ENCODE measurements at places on chromosomes 7 and 10.

GRCh38 chr10:71815515-71816130 lies 35.4 kb downstream of the PSAP start:
- no peak for DNase-seq

DNA sequence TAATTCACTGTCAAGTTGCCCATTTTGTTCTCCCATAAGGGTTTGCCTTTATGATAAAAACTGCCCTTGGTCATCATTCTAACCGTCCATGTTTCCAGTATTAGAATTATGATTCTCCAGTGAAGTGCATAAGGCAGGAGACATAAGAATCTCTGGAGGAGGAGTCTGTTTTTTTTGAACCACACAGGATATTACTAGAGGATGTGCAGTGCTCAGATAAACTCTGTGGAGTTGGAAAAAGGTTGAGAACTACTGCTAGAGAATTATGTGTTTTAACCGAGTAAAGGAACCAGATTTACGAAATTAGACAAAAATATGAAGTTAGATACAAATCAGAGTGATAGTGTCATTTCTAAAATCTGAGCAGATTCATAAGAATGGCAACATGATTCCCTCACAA lies 40.5 kb downstream of the MDFIC start:
- DNase-seq = no peak

DNA sequence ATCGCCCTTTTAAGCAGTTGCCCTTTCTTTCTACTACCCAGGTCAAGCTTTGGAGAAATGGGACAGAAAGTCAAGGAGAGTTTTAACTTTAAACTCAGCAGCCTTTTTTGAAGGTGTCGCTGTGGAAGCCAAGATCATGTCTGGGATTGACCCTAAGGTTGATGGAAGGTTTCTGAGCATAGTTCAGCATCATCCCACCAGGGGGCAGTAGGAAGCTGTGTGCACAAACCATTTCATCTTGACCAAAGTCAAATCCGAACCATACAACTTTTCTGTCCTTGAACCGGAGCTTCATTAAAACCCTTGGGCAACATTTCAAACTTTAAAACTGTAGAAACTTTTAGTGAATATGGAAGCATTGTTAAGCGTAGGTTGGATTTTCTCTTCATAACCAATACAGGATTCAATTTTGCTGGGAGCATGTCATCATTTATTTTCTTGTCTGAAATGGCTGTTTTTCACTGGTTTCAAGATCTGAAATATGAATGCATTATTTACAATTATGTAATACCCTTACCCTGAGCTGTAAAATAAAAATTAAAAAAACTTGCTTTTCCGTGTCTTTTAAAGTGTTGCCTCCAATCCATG lies 214.4 kb upstream of the KIAA1217 start:
- no peak for DNase-seq

- DNase-seq = no peak
Observed at GRCh38 chr7:105016709-105017656, 3.0 kb downstream of the KMT2E start.

- no peak for DNase-seq
Observed at GRCh38 chr7:29214816-29215215, 20.2 kb downstream of the CHN2 start.

GRCh38 chr7:88344956-88345832 lies 38.5 kb upstream of the STEAP4 start:
- DNase-seq = no peak

- DNase-seq = no peak
Observed at GRCh38 chr7:74355091-74355490, 65.9 kb downstream of the CLIP2 start.

DNA sequence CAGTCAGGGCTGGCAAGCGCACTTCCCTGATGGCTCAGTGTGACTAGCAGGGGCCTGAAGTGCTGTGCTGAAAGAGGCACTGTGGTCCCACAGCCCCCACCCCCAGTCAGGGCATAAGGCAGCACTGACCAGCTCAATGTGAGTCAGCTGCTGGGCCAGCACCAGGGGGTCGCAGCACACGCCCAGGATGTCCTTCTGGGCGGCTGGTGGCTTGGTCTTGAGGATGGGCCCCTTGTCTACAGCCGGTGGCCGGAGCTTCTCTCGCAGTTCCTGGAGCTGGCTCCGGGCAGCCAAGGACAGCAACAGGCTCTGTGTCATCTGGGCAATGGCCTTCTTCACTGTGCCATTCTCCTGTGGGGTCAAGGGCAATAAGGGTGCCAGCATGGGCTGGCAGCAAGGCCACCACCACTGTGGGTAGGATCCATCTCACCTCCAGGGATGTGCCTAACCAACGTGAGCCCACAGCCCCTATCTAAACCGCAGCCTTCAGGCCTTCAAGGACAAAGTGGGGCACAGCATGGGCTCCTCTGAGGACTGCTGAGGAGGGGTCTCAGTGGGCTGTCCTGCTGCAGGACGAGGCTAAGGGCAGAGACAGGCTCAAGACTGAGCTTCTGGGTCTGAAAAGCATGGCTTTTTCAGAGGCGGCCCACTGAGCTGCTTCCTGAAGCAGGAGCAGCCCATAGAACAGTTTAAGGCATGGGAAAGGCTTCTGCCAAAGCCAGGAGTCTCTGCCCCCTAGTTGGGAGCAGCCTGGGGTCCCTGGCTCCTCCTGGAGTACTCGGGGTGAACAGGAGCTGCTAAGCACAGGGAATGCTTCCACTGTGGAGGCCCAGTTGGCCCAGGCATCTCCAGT lies 62.5 kb downstream of the CSGALNACT2 start:
- DNase-seq = no peak

DNA sequence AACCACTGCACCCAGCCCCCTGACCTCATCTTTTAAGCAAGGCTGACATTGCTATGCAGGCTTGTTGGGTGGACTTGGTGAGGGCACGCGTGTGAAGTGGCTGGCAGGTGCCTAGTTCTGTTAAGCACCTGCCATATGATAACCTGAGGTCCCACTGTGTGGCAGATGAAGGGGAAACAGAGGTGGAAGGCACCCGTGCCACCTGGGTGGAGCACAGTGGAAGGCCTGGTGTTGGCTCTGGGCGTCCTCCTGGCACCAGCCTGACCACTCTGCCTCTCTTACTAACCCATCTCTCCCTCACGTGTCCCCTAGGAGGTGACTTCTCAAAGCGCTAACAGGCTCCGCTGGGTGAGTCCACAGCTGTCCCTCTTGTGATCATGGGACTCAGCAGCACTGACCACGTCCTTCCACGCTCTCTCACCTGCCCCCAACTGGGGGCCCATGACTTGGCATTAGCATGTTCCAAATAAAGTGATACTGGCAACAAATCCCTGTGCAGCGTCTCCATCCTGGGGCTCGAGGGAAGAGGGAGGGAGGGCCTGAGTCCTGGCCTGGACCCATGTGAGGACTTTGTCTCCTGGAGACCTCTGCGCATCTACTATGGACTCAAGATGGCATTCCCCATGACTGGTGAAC lies 4.6 kb upstream of the ZNF862 start:
- DNase-seq = no peak

- no peak for DNase-seq
Observed at GRCh38 chr7:5462216-5462615, 38.6 kb upstream of the TNRC18 start.

- no peak for DNase-seq
Observed at GRCh38 chr7:12754179-12754578, 66.7 kb downstream of the ARL4A start.

DNA sequence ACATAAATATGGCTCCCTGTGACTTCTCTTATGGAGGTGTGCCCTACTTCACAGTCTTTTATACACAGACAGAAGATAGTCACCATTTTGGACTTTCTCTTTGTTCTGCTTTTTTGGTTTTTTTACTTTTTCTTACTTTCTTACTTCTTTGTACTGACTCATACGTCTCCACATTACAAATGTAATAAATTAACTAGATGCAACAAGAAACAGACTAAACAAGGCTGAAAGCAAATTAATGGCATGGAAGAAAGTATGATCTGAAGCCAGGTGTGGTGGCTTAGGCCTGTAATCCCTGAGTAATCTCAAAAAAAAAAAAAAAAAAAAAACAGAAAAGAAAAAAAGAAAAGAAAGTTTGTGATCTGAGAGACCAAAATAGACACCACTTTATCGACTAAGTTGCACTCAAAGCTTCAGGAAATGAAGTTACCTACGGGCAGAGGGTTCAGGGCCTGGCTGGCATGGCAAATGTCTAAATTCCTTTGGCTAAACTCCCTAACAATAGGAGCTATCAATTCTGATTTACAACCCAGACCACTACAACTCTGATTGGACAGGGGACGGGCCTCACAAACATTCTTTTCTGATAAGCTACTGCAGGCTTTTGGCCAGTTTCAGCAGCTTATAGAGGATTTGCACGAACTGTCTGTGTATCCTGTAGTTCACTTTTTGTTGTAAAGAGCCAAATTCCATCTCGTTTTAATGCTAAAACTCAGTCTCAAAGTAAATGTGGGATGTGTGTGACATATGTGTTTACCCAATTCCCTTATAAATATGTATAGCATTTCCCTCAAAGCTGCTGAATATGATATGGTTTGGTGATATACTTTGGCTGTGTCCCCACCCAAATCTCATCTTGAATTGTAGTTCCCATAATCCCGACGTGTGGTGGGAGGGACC lies 129.1 kb downstream of the SEPTIN14 start:
- DNase-seq = no peak

DNA sequence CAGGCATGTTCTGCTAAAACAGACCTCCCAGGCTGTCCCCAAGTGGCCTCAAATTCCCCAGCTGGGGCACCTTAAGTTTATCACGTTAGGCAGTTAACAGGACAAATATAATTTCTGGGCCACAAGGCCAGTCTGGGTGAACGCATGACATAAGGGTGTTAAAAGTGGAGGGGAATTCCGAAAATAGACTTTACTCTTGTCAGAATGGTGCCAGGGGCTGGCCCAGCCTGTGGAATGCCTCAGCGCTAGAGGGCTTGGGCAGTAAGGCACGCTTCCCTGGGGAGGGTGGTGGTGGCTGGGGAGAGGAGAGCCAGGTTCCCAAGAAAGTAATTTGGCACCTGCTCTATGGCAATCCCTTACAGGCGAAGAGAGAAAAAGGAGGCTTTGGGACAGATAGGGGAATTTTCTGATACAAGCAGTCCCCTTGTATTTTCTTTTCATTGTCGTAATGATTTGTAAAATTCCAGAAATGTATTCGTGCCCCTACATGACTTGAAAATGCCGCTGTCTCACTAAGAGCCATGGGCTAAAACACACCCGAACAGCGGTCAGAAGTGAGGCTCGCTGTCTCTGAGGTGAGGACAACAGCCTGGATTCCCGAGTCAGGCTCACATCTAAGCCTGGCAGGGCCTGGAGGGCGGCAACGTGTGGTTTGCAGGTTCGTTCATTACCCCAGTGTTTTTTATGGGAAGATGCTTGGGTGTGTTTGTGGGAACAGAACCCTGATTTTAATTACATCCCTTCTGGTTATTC lies 463.2 kb upstream of the GALNT17 start:
- DNase-seq = no peak

DNA sequence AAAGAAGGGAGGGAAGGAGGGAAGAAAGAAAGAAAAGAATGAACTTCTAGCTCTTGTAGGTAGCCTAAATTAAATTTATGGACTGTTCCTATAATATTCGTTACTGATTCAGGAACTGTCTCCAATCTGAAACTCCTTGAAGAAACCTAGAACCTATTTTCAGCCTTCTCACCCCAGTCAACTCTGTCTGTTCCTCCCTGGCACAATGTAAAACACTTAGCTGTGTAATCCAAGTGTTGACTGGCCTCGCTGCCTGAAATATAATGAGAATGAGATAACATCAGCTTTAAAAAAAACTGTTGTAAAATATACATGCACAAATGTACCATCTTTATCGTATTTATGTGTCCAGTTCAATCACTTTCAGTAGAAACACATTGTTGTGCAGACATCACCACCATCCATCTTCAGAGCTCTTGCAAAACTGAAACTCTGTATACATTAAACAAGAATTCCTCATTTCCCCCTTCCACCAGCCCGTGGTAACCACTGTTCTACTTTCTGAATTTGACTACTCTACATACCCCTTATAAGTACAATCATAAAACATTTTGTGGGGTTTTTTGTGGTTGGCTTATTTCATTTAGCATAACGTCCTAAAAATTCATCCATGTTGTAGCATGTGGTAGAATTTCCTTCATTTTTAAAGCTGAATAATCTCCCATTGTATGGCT lies 6.3 kb upstream of the C7orf33 start:
- no peak for DNase-seq

- no peak for DNase-seq
Observed at GRCh38 chr7:14020339-14020900, 31.0 kb upstream of the ETV1 start.

DNA sequence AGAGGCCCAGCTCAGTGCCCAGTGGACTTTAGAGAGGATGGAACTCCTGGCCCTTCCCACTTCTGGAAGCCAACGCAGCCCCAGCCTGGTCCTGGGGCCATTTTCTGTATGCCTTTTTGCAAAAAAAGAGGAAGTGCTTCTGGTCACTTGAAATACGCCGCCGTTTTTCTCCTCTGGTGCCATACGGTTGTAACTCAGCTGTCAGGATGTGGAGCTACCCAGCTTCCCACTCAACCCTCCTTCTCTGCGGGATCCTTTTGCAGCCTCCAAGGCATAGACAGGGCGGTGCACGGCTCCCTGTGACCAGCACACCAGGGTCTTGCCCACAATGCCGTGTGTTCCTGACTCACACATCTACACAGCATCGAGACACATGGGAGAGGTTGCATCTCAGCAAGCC lies 369.6 kb downstream of the TCERG1L start:
- no peak for DNase-seq

DNA sequence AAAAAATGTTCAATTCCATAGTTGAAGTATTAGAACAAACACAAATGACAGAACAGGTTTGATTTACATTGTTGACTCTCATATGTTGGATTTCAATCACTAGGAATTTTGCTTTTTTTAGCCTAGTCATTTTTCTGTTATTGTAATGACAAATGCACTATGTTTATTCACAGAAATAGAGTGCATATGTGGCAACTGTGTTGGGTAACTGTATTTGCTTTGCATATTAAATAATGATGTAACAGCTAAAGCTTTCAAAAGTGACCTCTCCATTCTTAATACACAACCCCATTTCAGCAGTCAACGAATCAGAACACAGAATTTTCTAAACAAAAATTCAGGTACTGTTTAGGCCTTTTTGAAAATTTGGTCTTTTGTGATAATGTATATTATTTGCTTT lies 54.0 kb upstream of the SLC26A5 start:
- no peak for DNase-seq

GRCh38 chr7:130324306-130324943 lies 20.2 kb upstream of the CPA5 start:
- DNase-seq = no peak

GRCh38 chr7:26398756-26399509 lies 107.3 kb downstream of the SNX10 start:
- DNase-seq = no peak

GRCh38 chr7:81120803-81121202 lies 202.0 kb upstream of the SEMA3C start:
- no peak for DNase-seq

- DNase-seq = no peak
Observed at GRCh38 chr7:63104666-63105065, 894.0 kb upstream of the ZNF722 start.

- no peak for DNase-seq
Observed at GRCh38 chr7:90698616-90699015, 102.5 kb downstream of the CDK14 start.

DNA sequence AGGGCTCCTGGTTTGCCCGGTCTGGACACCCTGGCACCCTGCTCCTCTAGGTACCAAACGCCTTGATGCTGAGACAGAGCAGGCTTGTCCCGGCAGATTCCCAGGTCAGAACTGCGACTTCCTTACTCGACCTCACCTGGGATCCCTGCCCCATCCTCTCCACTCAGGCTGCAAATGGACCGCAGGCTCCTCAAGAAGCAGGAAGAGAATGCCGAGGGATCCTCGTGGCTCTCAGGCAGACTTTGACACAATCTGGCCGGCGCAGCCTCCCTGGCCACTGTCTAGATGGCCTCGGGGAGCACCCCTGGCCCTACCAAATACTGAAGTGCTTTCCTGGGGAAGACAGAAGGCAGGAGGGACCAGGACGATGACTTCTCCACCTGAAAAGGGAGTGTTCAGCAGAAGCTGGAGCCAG lies 421 bp upstream of the NODAL start:
- DNase-seq = no peak

All from stimulated activated CD8-positive, alpha-beta memory T cell treated with anti-CD3 and anti-CD28 coated beads, Interleukin-2, amount 100 ng/mL, for 1 hour (primary cell).